CD4-positive, alpha-beta T cell (primary cell): ENCODE measurements at places on chromosomes 2 and 18.

DNA sequence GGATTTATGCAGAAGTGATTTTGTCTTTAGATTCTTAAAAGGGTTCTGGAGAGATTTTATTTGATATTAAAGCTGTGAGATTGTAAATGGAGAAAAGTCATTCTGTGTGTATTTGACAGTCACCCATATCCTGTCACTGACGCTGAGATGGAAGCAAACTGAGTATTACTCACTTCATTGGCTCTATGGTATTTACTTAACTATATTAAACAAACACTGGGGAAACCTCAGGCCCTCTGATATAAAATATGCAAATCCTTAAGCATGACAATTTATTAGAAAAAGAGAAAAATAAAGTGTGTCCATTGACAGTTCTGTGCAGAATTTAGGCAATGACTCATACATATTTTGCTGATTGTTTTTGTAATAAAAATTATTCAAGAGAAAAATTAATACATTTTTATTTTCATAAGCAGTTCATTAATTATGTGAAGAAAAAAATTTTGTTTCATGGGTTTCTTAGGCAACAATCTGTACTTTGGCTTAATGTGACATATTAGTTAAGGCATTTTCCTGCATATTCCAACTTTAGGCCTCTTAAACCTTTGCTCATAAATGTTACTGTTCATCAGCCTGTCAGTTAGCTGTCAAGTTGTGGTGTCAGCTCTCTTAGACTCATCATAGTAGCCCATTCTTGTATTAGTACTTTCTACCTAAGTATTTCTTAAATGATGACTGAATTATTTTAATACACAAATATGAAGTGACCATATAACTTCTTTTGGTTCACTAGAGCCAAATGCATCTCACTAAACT is 99.9 kb downstream of the PARD3B start:
- DNase-seq, result no peak

GRCh38 chr2:100581277-100581612 is 18.5 kb downstream of the PDCL3 start:
- DNase-seq, result no peak

DNA sequence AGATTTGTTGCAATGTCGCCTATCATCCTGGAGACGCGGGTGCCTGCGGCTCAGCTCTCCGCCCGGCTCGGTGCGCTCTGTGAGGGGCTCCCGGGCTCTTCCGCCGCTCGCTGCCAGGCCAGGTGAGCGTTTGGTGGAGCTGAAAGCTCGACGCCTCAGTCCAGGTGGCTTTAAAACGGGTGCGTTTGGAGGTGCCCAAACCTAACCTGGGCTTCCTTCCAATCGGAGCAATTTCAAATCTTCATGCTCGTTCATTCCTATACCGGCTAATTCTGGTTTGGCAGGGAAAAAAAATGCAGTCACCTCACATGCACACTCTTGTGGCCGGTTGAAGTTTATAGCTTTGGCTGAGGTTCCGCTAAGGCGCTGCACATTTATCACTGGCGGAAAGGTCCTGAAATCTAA is at the start of gene SLC16A14:
Gene SLC16A14 (minus strand): TSS at position 274 of the 405 bp plus-strand sequence. CDS start 9,572 bp downstream, outside the sequence.
- DNase-seq, result no peak

DNA sequence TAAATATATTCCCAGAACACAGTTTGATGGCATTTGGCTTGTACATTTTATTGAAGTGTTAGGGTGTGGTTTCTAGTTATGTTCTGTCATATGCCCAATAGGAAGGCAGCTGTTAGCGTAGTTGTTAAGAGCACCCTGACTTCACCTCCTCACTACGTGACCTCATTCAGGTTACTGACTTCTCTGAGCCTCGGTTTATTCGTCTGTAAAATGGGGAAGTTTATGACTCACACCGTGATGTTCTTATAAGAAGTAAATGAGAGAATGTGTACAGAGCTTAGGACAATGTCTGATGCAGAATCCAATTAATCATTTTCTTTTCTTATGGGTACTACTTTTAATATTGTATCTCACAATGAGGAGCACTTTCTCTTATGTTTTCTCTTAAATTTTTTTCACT is 226.0 kb downstream of the PTPRM start:
- DNase-seq, result no peak

GRCh38 chr18:48872234-48873145 is 78.3 kb downstream of the SMAD7 start:
- no peak for DNase-seq

DNA sequence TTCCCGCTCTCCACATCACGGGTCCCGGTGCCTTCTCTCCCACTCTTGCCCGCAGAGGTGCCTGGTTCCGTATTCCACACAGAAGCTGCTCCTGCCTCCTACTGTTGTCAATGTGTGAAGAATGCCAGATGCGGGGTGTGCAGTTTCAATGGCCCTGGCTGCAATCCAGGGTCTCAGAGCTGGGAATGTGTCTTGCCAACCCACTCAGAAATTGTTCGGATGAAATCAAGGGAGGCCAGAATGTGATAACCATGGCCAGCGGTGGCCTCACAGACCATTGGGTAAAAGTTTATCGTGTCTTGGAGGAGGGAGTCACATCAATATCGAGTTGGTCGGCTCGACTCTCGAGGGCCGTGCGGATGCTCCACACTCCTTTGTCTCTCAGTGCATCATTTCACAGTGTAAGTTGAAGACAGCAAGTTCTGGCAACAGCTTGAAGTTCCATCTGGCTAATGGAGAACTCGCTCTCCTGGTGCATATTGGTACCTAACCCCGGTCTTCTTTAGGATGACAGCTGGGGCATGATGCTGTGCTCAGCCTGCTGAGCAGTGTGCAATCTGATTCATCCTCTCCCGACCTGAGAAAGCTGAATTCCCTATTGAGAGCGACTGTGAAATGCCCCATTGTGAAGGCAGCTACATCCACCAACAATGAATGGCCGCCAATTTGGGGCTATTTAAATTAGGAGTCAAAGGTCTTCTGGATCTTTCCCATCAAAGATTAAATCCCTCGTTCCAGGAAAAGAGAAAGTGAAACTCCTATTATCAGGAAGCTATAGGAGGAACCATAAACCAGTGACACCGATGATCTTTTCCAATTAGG is 389.0 kb downstream of the SOX11 start:
- no peak for DNase-seq

- no peak for DNase-seq
Observed at GRCh38 chr18:43563780-43564179, 286.5 kb upstream of the SYT4 start.

- DNase-seq, result no peak
Observed at GRCh38 chr2:95387358-95387757, 15.2 kb upstream of the FAHD2A start.

GRCh38 chr2:166472332-166472731 is 21.7 kb downstream of the SCN7A start:
- DNase-seq, result no peak

DNA sequence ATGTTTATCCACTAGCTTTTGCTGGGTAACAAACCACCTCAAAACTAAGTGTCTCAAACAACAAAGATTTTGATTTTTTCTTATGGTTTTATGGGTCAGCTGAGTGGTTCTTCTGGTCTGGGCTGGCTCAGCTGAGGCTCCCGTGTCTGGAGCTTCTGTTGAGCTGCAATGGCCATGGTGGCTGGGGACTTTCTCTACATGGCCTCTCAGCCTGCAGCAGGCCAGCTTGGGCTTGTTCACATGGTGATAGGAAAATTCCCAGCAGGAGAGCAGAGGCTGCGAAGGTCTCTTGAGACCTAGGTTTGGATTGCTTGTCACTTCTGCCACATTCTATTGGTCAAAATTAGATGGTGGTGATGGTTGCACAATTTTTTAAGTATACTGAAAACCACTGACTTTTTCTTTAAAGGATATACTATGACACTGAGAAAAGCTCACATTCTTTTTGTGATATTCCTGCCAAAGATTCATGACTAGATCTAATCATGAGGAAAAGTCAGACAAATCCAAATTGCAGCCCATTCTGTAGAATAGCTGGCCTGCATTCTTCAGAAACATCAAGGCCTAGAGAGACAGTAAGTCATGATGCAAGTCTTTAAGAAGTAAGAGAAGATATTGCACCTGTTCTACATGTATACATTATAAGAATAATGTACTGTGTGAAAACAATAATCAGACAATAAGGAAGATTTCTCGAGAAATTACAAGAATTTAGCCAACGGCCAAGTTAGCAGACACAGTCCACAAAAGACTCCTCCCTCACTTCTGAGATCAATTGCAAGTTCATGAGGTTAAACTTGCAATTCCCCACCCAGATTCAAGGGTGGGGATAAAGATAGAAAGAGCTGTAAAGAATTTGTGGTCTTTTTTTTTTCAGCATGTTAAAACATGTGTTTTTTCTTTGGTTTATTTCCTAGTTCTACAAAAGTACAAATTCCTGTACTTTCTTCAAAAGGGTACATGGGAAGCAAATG is 35.0 kb upstream of the IL1R2 start:
- no peak for DNase-seq

DNA sequence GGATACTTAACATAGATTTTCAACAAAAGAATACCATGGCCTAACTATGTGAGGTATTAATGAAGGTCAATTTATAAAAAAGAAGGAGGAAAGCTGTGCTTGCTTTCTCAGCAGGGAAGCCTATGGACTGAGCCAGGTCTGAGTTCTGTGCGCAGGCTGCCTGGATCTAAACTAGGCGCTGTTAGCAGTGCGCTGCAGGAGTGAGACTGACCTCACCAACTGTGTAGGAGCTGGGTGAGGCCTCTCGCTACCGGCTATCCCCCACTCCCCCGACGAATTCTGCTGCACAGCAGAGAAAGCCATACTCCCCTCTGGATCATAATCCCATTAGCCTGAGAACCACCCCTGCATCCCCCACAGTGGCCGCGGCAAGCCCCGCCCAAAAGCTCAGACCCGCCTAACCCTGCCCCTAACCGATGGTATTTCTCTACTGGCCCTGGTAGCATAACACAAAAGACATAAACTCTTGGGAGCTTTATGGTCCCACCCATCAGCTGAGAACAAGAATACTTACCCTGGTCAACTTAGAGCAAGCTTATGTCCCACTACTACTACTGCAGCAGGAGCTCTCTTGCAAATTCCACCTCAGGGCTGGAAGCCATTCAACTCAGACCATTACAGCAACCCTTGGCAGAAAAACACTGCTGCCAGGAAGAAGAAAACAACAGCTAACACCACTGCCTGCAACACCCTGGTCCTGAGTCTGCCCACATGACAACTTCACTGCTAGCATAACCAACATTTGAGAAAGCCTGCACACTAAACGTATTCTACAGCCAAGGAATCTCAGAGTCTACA is 28.0 kb downstream of the SULT1C2 start:
- no peak for DNase-seq

GRCh38 chr18:24395049-24395795 is 2.4 kb downstream of the OSBPL1A start:
- DNase-seq, result peak; percentile 13

DNA sequence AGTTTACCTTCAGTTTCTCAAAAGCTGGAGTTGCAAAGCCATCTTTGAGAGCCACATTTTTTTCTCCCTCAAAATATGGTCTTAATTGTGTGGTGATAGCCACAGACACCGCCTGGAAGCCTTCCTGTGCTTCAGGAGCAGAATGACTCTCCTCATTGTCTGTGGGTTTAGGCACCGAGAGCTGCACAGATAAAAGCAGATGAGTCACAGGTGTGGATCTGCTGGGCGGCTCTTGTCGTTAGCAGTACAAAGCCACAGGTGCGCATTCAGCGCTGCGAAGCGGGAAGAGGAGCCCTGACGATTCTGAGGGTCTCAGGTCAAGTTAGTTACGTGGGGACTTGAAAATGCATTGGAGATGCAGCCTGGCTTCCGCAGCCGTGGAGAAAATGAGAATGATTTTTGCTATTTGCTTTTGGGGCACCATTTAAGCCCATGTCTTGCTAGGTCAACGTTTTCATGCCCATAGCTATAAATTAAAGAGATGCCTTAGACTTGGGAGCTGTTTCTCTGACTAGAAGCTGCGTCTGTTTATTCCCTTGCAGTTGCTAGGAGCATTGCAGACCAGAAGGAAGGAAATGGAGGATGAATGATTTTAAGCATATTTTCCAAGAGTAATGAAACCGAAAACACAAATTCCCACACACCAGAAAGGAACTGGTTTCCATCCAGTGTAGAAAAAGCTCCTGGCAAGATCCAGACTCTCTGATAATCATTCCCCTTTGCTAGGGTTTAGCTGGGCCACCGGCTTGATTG is 51.5 kb downstream of the KLHL29 start:
- DNase-seq, result peak; percentile 10

GRCh38 chr2:127579231-127579630 is 43.7 kb downstream of the MYO7B start:
- DNase-seq, result no peak
